NCI-H2029 (cell line): ENCODE measurements at places on chromosomes 12 and 14.

DNA sequence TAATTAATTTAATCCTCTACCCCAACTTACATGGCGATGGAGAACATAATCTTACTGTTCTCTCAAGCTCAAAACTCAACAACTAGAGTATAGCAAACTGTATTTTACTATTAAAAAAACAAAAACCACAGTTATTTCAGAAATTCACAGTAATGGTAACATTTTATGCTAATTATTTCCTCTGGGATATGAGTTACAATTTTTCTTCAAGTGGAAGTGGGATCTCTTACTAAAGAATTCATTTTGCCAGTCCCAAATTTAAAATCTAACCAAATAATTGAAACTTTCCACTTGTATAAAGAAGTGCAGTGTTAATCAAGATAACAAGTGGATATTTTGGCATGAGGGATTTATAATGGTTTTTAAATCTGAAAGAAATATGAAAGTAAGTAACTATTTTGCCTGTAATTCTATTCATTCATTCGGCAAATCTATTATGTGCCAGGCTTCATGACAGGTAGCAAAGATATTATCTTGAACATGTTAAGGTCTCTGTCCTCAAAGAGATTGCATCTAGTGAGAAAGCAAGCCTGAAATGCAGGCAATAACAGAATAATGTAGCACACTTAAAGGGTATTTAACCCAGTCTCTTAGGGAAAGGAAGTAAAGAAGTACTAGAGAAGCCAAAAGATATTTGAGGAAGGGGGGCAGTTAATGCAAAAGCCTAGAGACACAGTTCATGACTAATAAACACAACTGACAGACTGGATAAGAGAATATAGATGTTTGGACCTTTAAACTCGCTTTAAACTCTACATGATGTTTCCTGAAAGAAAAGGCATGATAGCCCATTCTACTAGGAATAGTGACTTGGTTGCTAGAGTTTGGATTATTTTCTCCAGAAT lies 44.0 kb downstream of the TAOK3 start:
- no peak for DNase-seq

- DNase-seq: no peak
These were observed 329.8 kb downstream of the CACNA1C start for GRCh38 chr12:2382370-2383155.

DNA sequence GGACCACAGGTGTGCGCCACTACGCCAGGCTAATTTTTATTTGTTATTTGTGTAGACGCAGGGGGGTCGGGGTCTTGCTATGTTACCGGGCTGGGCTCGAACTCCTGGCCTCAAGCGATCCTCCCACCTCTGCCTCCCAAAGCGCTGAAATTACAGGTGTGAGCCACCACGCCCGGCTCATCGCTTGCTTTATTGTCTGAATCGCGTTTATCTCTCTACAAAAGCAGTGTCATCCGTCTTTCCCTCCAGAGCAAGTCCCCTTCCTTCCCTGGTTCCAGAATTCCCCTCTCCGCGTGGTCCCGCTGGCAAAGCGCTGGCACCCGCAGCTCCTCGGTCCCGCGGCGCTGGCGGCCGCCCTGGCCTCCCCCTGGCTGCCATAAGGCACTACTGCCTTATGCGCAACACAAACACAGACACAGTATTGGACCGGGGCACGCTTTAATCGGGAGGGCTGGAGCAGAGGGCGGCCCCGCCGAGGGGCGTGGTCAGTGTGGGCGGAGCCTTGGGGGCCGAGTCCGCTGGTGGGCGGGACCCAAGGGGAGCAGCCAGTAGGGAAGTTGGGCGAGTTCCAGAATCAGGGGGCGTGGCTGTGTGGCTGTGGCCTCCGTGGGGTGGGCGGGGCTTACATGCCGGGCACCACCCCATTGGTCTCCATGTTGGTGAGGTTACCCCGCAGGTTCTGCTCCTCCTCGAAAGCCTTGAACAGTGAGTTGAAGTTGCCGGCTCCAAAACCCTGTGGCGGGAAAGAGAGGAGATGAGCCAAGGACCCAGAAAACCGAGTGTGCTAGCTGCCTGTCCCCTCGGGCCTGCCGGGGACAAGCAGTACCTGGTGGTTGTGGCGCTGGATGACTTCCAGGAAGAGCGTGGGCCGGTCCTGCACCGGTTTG lies 19.3 kb downstream of the HPD start:
- DNase-seq: peak; percentile 97

GRCh38 chr12:48078901-48079300 lies 27.0 kb downstream of the SENP1 start:
- no peak for DNase-seq

DNA sequence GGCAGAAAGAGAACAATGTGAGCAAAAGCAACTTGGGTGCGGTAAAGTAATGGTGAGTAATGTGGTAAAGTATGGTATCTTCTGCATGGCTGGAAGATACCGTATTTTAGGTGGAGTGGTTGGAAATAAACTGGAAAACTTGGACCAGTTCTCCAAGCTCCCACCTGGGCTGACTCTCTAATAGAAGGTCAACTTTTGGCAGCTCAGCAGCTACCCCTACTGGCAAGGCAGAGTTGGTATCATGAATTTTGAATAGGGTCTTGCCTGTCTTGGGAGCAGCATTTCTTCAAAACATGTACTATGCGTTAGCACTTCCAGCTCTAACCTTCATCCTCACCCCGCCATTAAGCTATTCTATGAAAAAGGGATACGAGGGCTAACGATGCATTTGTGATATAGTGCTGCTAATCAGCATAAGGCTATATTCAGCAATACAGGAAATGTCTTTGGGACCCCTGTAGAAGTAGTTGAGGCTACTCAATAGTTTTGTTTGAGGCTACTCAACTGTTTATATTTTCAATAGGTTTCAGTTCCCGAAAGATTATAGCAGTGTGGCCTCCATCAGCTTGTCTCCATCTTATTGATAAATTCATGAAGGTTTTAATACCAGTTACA lies 276.3 kb upstream of the FAR2 start:
- peak; percentile 31 for DNase-seq

DNA sequence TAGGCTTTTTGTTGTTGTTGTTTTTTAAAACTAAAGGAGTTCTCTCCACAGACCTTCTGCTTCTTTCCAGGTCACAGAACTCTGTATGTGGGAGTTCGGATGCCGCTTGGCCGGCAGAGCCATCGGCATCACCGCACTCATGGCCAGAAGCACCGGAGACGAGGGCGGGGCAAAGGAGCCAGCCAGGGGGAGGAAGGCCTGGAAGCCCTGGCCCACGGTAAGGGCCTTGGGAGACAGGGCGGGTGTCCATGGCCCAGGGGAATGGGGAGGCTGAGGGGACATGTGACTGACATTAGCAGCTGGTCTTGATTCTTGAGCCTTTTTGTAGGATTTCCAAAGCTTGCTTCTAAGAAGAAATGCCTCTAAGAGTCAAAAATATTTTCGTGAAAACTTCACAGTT lies 26.2 kb downstream of the SLC4A8 start:
- no peak for DNase-seq

- DNase-seq: no peak
These were observed 412.4 kb downstream of the PCNX1 start for GRCh38 chr14:71319666-71320065.

- DNase-seq: peak; percentile 9
These were observed 46.7 kb downstream of the PTGER2 start for GRCh38 chr14:52360831-52361230.

- DNase-seq: no peak
These were observed 1.2 kb downstream of the TMEM120B start for GRCh38 chr12:121713793-121714192.

GRCh38 chr12:55996715-55997534 lies at the start of gene SUOX:
SUOX (plus strand) TSS chr12:55997276; CDS start chr12:56002222, 4,946 bp downstream.
- peak; percentile 94 for DNase-seq

- DNase-seq: no peak
These were observed 57.1 kb downstream of the MARK3 start for GRCh38 chr14:103442288-103442687.

GRCh38 chr14:38948171-38948570 lies 154.9 kb downstream of the SEC23A start:
- no peak for DNase-seq

DNA sequence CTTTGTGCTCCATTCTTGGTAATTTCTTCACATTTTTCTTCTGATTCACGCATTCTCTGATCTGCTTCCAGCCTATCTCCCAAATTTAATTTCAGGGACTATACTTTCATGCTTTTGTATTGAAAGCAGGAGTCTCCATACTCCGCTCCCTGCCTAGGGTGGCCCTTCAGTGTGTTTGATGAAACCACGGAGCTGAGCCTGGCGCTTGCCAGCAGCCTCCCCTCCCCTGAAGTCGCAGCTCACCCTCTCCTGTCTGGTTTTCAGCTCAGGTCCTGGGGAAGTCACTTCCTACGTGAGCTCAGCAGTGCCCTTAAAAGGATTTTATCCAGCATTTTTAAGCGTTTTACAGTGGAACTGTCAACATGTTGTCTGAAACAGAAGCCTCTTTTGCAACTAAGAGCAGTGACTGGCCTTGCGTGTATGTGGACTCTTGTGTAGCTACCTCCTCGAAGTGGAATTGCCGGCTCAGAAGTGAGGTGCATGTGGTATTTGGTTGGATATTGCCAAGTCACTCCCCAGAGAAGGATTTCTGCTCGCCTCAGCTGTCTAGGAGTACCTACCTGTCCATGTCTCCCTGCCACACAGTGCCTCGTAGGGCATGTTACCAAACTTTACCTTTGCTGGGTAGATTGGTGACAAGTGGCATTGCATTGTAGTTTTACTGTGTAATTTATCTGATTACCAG lies 78.5 kb downstream of the TESC start:
- DNase-seq: no peak

GRCh38 chr14:50237427-50237826 lies 6.0 kb upstream of the SOS2 start:
- DNase-seq: peak; percentile 69
